Activated B cell treated with CpG ODN at 0.5 μM for 24 hours (primary cell): ENCODE measurements at places on chromosomes 2 and 18. TPM values are rescaled to one million over a fixed set of nuclear protein-coding genes. Genes with fewer than 3 reads are reported as not detected.

The IL36G gene
- not detected in 2 replicates for total RNA-seq

The ZFAND2B gene
- total RNA-seq: 39.9 and 47.2 TPM in 2 replicates

The C2orf72 gene
- total RNA-seq: not detected in 2 replicates

The ABCG5 gene
- total RNA-seq: not detected in 2 replicates

- no peak for DNase-seq
Observed at GRCh38 chr2:50753234-50753633, 278.7 kb downstream of the NRXN1 start.

GRCh38 chr2:8571792-8572499 is 109.9 kb upstream of the ID2 start:
- DNase-seq: no peak

DNA sequence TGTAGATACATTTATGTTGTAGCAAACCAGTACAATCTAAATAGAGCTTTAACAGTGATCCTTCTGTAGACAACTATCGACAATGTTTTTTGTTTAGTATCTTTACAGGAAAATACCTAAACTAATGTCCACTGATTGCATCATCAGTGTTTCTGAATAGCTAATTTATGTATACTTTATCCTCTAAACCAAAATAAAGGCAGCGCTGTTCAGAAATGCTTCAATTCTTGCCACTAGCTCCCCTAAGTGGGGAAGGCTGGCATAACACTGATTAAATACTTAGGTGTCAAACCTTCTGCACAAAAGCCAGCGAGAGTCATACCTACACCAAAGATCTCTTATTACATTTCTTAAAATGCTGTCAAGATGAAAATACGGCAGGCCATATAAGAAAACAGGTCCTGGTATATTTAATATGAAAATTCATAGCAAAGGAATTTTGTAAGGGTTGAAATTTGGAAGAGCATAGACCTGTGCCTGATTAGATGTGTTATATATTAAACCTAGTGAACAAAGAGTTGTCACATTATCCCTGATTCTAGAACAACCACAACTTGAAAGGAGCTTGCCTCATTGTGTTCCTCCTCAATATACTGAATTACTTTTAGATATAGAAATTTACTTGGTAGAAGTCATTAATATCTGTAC is 1693.4 kb upstream of the SLC39A10 start:
- no peak for DNase-seq

DNA sequence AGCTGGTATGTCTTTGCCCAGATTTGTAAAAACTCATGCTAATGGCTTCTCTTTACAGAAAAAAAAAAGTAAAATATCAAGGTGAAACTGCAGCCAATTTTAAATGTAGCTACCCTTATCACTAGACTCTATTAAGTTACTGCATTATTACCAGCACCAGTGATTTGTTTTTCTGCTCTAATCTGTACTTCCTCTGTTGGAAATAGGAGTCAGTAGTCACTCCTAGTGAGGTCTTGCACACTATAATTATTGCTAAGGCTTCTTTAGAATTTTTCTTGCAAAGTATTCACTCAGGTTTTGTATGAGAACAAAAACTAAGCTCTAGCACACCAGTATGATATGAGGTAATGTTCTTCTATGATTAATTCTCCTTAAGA is 215.5 kb downstream of the XIRP2 start:
- DNase-seq: no peak

GRCh38 chr2:36812196-36812595 is 115.7 kb downstream of the VIT start:
- no peak for DNase-seq

- no peak for DNase-seq
Observed at GRCh38 chr2:158463496-158464095, 6.8 kb downstream of the PKP4 start.

DNA sequence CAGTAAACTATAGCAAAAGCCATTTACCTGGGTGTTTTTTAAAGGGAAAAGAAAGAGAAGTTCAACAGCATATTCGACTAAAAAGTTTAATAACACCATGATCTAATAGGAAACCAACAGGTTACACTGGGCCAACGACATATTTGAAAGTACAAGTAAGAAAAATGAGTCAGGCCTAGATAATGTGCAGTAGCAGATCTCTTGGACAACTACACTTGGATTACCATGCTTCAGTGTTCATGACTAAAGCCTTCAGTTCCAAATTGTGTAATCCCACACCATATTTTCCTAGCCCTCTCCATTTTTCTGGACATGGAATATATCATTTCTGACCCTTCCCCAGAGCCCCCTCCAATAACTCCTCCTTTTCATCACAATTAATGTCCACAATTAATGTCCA is 39.1 kb upstream of the FIGN start:
- DNase-seq: no peak
